GM12878 (cell line): ENCODE measurements at places on chromosomes 11 and 22.

GRCh38 chr11:69071956-69072355 is 23.2 kb downstream of the TPCN2 start:
- DNase-seq: no peak

DNA sequence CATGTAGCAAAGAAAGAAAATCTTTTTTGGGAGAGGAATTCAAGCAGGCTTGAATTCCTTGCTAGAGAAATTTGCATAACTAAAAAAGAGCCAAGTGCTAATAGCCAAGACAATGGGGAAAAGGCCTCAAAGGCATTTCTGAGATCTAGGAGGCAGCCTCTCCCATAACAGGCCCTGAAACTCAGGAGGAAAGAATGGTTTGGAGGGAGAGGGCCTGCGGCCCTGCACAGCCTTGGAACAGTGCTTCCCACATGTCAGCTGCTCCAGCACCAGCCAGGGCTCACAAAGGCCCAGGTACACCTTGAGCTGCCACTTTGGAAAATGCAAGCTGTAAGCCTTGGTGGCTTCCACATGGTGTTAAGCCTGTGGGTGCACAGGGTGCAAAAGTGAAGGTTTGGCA is 55.5 kb upstream of the TSPAN18 start:
- DNase-seq: no peak

- no peak for DNase-seq
Observed at GRCh38 chr22:20024650-20025397, 3.9 kb downstream of the TANGO2 start.

DNA sequence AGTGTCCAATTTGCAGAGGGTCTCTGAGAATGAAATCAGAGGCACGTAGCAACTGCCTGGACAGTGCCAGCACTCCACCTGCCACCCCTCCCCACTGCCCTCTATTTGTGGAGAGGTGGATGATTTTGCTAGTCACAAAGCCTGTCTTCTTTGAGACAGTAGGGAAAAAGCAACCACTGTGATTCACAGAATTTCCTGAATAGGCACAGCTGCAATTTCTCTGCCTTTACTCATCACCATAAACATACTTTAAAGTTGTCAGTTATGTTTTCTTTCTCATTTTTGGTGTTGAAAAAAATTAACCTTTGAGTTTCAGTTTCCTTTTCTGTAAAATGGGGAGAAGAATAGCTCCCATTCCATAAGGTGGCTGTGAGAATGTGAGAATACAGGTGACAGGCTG is 134.3 kb downstream of the TEAD1 start:
- DNase-seq: no peak

DNA sequence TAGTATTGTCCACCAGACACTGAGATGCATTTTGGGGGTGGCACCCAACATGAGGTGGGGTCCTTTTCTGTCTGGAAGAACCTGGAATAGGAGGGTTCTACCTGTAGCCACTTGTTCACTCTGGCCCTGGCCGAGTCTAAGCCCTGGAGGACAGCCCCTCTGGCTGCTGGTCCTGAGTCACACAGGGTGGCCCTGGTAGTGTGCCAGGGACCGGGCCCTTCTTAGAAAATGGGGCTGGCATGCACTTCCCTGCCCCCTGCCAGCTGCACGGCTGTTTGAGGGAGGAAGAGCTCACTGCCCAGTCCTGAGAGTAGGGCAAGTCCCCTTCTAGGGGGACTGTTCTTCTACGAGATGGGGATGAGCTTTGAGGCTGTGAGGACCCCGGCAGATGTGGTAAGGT is 2.2 kb downstream of the PLCB3 start:
- DNase-seq: no peak
